ENCODE measurements at places on chromosomes 2 and 18.

GRCh38 chr2:119264781-119265692 lies 41.4 kb downstream of the STEAP3 start:
- DNase-seq: no peak

DNA sequence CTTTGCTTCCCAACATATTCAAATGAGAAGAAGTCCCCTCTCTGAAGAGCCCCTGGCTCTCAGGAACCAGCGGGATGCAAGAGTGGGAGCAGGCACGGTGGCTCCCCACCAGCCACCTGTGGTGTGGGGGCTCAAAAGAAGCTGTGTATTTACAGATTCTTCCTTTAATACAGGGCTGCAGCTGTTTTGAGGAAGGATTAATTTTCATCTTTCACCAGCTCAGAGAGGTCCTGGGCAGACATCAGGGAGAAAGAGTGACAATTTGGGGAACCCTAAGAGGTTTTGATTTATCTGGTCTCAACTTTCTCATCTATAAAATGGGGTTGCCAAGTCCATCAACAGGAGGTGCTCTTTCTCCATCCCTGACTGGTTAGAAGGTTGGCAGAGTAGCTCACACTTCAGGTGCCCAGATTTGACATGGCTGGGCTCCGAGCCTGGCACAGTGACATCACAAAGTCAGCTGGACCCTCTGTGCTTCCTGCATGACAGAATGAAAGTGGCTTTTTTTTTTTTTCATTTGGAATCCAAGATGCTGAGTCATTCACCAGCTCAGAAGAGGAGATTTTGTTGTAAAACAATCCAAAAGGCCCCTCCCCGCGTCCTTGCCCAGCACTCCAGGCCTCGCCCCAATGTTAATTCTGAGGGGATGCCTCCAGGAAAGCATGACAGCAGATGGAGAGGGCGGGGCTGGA lies 15.5 kb upstream of the SIX2 start:
- no peak for DNase-seq

DNA sequence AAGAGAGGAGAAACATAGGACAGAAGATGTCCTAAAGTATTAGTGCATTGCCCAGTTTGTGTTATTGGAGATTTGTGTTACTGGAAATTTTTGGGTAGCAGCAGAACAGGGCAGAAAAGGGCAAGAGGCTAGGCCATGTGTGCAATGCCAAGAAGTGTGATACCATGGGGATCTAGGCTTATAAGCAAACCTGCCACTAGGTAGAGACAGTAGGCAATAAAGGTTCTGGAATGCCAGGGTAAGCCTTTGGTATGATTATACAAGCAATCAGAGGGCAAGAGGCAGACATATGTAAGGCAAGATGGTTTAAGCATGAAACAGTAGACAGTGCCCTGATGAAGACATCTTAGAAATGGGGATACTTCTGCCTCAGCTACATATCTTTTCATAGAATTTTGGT lies 12.3 kb upstream of the CERS6 start:
- DNase-seq: no peak

DNA sequence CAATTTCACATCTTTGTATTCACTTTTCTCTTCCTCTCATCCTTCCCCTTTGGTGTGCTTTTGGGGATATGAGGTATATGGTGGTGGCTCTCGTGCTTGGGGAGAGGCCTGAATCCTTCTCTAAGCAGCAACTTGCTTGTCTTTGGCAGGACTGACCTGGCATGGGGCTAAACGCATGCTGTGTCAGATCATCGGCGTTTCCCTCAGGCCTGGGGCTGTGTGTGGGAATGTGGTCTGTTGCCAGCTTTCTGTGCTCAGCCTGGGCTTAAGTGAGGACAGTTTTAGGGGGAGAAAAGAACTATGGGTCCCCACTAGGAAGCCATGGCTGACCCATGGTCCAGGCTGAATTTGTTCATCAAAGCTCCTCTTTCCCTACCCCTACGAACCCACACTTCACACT lies 60.7 kb downstream of the TET3 start:
- DNase-seq: no peak

DNA sequence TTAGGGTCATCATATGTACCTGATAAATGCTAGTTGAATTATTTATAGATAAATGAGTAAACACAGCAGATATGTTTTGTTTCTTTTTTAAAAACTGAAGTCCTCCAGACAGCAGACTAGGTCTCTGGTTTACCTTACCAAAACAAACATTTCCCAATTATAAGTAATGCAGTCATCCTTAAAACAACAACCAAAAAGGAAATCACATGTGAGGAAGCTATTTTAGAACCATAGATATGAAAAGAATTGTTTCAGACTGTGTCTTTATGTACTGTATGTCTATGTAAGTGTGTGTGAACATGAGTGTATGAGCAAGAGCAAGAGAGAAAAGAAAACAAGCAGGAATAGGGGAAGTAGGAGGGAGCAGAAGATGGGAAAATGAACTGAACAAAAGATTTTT lies 441.0 kb downstream of the CPS1 start:
- no peak for DNase-seq

GRCh38 chr2:208013285-208014178 lies 11.8 kb downstream of the PLEKHM3 start:
- DNase-seq: no peak

- no peak for DNase-seq
Observed at GRCh38 chr2:143390171-143390570, 261.0 kb downstream of the ARHGAP15 start.
